ENCODE measurements at places on chromosomes 5 and 9.

GRCh38 chr5:178189433-178189832 lies 2.3 kb upstream of the GMCL2 start:
- DNase-seq, result no peak

- no peak for DNase-seq
Observed at GRCh38 chr9:4241552-4241951, 58.3 kb downstream of the GLIS3 start.

DNA sequence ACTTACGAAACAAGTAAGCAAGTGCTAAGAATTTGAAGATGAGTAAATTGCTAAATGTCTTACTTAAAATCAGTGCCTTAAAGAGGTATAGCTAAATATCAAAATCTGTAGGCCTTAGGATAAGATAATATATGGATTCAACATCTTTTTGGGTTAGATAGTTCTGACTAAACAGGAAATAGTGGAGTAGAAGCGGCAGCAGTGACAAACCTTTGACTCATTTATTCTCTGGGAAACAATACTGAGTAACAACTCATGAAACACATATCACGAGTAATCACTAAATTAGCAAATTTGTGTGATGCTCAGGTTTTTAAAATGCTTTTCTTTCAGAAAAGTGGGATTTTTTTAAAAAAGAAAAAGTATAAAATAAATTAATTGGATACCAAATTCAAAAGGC lies 762.1 kb upstream of the TYRP1 start:
- no peak for DNase-seq

DNA sequence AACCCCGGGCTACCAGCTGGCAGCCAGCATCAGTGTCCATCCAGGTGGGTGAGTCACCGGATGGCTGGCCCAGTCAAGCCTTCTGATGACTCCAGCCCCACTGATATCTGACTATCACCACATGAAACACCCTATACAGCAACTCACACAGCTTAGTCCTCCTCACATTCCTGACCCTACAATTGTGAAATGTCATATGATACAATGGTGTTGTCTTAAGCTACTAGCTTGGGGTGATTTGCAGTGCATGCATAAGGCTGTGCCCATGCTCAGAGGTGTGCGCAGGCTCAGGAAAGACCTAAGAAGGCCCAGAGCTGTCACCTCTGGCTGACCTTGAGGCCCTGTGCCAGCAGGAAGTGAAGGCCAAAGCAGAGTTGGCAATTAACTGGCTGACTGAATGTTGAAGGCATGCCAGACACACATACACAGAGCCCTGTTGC lies 21.5 kb upstream of the SEMA4D start:
- no peak for DNase-seq

- no peak for DNase-seq
Observed at GRCh38 chr5:176747670-176748072, 62.7 kb upstream of the UNC5A start.

Data from right hindlimb (tissue), 1 donor.